ENCODE measurements at places on chromosomes 4 and X.

GRCh38 chr4:117370944-117371668, 285.7 kb upstream of the TRAM1L1 start:
- no peak for DNase-seq

- DNase-seq = no peak
These were observed 36.7 kb downstream of the PSAPL1 start for GRCh38 chr4:7398104-7398423.

DNA sequence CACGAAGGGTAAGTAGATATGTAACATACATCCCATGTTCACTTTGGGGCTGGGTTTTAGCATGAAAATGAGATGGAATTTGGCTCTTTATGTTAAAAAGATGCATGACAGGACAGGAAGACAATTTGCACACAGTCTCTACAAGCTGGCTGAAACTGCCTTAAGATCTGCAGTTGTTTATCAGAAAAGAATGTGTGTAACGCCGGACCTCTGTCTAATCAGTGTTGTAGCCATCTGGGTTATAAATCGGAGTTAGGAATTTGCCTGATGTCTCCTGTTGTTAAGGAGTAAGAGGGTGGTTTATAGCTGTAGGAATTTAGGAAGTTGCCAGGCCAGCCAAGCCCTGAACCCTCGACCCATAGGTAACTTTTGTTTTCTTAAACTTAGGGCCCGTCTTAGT, 562.9 kb upstream of the FAT1 start:
- DNase-seq = no peak

DNA sequence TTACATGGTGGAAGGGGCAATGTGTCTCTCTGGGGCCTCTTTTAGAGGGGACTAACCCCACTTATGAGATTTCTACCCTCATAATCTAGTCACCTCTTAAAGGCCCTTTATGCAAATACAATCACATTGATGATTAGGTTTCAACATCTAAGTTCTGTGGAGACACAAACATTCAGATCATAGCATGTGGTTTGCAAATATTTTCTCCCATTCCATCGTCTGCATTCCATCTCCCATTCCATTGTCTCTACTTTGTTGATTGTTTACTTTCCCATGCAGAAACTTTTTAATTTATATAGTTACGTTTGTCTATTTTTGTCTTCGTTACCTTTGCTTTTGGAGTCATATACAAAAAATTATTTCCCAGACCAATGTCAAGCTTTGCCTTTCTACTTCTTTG, 927.5 kb upstream of the INTU start:
- DNase-seq = no peak

GRCh38 chr4:18321956-18322530, 300.5 kb upstream of the LCORL start:
- no peak for DNase-seq

DNA sequence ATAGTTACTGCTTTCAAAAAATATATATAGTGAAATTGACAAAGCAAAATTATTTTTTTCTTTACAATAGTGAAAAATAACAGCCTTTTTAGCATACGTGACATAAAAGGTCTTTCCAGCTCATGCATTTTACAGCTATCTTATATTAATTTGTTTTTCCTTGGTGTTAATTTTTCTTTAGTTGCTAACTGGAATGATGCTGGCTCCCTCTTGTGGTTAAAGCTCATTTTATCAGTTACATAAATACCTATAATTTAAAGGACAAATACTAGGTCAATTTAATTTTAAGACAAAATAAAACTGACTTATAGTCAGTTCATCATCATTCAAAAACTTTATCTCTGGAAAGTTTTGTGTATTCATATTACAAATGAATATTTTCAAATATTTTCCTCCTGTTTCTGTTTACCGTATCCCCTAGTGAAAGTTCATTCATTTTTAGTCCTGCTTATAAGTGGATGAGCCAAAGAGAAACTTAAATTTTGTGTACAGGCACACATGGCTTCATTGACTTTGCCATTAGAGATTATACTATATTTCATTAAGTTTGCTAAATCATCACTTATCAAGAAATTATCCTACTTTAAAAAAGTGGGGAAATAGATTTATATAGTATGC, 9.9 kb upstream of the ANAPC4 start:
- no peak for DNase-seq

DNA sequence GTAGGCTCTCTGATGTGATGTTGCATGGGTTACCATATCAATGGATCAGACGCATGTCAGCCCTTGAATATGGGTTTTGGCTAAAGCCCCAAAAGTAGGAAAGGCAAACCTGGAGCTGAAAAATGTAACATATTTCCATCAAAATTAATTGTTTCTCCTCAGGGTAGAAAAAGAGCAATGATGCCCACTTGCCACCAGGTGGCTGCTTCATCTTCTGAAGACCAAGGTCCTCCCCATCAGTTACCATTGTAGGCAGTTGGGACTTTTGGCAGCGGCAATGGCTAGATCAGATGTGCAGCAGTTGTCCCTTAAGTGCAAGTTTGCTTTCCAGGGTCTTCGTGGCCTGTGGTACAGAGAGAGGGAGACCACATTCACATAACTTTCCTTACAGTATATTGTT, 118.2 kb downstream of the NAF1 start:
- DNase-seq = no peak

- no peak for DNase-seq
These were observed 28.6 kb downstream of the CBR4 start for GRCh38 chr4:168981460-168981859.

- DNase-seq = no peak
These were observed 84.9 kb downstream of the DMD start for GRCh38 chrX:33126469-33126868.

DNA sequence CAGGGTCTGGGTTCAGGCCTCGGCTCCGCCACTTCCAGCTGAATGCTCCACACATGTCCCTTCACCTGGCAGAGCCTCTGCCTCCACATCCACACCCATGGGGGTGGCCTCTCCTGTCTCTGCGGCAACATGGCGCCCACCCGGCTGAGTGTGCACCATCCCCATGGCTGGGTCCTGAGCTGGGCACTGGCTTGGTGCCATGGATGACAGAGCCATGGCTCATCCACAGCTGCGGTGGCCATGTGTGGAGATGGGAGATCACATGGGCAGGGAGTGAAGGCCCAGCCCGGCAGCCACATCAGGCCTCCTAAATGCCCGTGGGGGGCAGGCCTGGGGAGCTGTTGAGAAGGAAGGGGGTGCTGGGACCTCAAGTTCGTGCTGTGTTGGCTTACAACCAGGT, 213.7 kb downstream of the AFAP1 start:
- no peak for DNase-seq

GRCh38 chr4:94338681-94339351, 3.8 kb downstream of the HPGDS start:
- no peak for DNase-seq

- DNase-seq = no peak
These were observed 9.5 kb upstream of the TLR8 start for GRCh38 chrX:12896935-12897334.

GRCh38 chrX:12174358-12174757, 36.1 kb downstream of the FRMPD4 start:
- DNase-seq = no peak

DNA sequence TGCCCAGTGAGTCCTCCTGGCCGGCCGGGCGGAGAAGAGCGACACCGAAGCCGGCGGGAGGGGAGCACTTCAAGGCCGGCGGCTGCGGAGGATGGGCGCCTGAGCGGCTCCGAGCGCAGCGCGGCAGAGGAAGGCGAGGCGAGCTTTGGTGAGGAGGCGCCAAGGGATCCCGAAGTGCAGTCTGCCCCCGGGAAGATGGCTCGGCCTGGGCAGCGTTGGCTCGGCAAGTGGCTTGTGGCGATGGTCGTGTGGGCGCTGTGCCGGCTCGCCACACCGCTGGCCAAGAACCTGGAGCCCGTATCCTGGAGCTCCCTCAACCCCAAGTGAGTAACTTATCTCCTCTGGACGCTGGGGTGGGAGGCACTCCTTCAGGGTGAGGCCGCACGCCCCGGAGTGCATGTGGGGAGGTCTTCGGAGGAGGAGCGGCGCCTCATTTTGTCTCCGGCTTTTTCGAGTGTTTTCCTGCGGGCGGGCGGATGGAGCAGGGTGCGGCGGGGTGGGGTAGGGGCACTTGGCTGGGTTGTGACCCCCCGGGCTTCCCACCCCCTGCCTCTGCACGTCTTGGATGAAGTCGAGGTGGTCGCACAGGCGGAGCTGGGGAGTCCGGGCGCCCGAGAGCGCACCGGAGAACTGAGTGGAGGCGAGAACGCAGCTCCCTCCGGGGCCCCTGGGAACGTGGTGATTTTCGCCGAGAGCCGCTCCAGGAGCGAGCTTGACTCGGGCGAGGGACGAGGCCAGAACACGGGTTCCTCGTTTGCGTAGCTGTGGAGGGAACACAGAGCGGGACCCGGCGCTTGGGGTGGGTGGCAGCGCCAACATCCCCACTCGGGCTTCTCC, 979 bp downstream of the EFNB1 start:
- DNase-seq = peak; percentile 8

GRCh38 chrX:70231666-70232065, 2.8 kb upstream of the AWAT1 start:
- DNase-seq = no peak

DNA sequence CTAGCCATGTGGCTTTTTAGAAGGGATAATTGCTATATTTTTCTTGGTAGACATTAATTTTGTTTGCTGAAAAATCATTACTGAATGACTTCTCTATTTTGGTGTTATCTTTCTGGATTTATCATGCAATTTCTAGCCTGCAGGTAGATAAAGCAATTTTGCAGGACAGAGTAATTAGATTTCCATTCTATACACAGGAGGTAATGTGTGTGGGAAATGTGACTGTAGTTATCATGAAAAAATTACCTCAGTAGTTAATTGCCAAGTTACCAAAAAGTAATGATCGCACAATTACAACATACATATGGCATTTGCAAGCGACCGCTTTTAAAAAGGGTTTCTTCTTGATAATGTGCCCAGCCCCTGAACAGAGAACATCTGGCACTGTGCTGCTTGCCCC, 66.1 kb downstream of the KIT start:
- DNase-seq = no peak

DNA sequence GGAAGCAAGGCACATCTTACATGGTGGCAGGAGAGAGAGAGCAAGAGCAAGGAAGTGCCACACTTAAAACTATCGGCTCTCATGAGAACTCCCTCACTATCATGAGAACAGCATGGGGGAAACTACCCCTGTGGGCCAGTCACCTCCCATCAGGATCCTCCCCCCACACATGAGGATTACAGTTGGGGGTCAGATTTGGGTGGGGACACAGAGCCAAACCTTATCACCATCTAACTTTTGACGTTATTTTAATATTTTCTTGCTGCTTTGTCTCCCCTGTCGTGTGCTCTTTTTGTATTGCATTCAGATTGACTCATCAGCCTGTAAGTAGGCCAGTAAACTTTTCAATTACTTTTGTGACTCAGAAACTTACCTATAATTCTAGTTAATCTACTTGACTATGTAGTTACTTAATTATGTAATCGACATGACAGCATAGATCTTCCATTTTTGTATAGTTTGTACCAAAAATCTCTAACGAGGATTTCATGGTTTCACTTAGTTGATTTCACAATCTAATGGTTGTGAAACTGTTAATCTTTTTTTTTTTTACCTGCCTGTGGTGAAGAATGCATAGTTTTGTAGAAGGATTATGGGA, 18.3 kb downstream of the STIM2 start:
- no peak for DNase-seq

GRCh38 chr4:15556511-15557092, 86.9 kb downstream of the CC2D2A start:
- DNase-seq = no peak

- no peak for DNase-seq
These were observed 276.3 kb downstream of the TENM3 start for GRCh38 chr4:182519528-182519927.

DNA sequence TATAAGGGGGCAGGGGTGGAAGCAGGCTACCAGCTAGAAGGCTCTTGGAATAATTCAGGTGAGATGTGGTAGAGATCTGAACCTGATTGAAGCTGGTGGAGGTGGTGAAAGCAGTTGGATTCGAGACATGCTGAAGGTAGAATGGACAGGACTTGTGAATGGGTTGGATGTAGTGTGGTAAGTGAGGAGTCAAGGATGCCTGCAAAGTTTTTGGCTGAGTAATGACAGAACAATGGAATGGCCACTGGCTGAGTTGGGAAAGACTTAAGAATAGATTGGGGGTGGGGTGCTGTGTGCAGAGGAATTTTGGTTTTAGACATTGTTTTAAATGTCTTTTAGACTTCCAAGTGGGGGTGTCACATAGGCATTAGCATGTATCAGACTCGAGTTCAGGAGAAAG, 33.5 kb downstream of the HPF1 start:
- no peak for DNase-seq

GRCh38 chr4:84632092-84632491, 49.2 kb downstream of the CDS1 start:
- no peak for DNase-seq

DNA sequence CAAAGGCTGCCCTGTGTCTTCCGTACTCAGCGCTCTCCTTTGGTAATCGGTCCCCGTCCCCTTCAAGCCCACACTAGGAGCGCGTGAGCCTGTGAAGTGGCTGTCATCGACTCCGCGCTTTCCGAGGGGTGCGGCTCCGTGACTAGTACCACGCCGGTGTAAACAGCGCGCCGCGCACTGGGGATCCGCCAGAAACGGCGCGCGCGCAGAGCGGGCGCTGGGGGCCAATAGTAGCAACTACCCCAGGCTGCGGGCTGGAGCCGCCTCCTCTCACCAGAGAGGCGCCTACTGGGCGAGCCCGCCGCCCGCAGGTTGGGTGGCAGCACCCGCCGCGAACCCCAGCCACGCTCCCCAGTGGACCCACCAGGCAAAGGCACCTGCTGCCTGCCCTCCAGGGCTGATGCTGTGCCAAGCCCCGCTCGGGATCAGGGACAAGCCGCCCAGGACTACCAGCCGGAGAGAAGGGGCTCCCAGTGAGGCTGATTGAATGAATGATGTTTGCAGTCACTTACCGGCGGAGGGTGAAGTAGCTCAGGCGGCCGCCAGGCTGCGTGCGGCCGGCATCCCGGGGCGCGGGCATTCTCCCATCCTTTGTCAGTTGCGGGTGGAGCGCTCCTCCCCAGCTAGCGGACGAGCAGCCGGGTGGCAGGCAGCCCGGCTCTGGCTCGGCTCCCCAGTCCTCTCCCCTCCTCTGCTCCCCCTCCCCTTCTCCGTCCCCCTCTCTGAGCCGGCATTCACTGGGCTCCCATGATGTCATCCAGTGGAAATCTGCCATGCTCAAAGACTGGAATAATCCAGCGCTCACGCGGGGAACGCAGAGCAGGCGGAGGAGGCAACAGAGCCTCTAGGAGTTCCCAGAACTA, 370.3 kb upstream of the SMIM31 start:
- DNase-seq = no peak

GRCh38 chrX:100410901-100411801, 1.1 kb upstream of the PCDH19 start:
- no peak for DNase-seq

GRCh38 chr4:98546910-98547594, 111.4 kb downstream of the TSPAN5 start:
- DNase-seq = no peak

- DNase-seq = no peak
These were observed 9.0 kb upstream of the PROM1 start for GRCh38 chr4:16092682-16093319.

DNA sequence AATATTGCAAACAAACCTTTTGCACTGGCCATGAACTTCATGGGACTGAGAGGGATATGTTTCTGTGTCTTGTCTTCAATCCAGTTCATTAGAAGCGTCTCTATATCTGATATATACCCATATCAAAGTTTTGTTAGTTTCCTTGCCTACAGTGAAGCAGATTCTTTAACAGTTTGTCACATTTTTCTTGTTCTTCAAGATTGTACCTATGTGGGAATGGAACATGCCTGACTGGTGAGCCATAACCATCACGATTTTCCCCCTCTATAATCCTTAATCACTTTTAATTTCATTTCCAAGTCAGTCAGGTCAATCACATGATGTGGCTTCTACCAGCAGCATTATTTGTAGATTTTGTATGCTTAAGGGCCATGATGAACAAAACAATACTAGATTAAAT, 197.1 kb upstream of the PDE5A start:
- DNase-seq = no peak

- DNase-seq = no peak
These were observed 126.6 kb downstream of the HNRNPD start for GRCh38 chr4:82247171-82247570.
